K562 (cell line): ENCODE measurements at places on chromosomes 11 and 22.

DNA sequence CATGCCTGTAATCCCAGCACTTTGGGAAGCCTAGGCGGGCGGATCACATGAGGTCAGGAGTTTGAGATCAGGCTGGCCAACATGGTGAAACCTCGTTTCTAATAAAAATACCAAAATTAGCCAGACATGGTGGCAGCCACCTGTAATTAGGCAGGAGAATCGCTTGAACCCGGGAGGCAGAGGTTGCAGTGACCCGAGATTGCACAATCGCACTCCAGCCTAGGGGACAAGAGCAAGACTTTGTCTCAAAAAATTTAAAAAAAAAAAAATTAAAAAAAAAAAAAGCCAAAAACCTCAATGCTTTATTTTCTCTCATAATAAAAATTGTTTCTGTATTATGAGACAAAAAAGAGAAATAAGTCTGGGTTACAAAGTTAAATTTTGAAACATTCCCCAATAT, 54.2 kb downstream of the RDX start:
- no peak for DNase-seq

DNA sequence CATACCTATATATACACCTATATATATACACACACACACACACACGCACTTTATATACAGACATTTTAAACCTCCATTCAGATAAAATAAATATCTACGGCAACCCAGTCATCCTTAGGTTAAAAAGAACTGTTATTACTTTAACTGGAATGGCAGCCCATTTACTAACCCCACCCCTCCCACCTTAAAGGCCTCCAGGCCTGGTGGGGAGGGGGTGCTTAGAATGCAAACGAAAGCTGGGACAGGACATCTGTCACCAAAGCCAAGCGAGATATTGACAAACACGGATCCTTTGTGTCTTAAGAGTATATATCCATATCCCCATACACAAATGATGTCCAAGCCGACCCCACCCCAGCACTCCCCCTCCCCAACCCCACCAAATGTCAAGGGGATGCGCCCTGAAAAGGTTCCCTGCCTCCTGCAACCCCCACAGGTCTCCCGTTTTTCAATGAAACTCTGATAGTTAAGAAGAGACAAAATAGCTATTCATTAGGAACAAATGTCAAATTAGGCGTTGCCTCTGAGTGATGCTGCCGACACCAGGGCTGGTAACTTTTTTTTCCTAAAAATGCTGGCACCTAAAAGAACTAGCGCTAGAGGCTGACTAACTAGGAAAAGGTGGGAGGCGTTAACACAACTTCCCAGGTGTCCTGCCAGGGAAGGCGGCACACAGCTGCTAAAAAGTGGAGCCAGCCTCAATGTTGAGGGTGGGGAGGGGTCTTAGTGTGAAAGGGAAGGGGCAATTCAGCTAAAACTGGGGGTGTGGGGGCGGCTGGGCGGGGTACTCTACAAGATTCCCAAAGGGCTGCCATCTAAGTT, 5.6 kb downstream of the MN1 start:
- DNase-seq: no peak

DNA sequence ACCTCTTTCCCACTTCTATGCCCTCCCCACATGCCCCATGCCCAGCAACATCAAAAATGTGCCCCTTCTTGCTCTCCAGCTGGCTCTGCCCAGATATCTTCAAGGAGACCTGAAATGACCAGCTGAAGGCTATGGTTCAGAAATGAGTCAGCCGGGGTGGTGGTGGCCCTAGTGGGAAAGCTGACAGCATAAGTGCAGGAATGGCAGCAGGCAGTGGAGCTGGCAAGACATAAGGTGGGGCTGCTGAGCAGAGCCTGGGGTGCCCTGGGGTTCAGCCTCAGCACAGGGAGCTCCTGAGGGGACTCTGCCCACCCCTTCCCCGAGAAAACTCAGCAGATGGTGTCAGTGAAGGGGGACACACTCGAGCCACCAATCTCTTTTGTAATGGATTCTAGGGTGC, 593.4 kb downstream of the BUD13 start:
- DNase-seq: no peak

DNA sequence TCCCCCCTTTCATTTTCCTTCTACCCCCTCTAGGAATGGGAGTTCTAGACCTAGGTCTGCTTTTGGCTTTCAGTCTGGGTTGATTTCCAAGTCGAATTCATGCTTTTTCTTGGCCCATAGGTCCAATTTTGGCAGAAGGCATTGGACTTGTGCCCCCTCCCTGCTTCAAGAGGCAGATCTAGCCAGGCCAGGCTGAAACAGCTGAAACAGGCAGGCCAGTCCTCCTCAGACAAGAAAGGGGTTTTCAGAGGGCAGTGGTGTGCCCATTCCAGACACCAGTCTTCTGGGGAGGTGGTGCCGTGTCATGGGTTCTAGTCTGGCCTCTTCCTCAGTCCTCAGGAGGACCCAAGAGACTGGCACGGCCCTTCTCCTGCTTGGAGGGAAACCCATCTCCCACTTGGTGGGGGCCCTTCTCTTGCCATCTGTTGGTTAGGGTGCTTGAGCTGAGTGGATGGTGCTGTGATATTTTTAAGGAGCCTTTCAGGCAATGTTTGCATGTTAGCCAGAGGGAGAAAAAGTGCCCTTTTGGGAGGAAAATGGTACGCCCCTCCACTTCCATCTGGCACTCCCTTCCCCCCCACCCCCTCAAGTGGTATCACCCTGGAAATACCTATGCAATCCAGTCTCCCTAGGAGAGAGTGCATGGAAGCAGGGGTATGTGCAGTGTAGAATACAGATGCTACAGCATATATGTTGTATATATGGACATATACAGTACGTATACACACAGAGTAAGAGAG, 53.6 kb downstream of the SYT13 start:
- DNase-seq: no peak

GRCh38 chr11:134531327-134532130, 119.5 kb upstream of the B3GAT1 start:
- no peak for DNase-seq

GRCh38 chr22:47784367-47784983, 1022.0 kb downstream of the TBC1D22A start:
- no peak for DNase-seq

DNA sequence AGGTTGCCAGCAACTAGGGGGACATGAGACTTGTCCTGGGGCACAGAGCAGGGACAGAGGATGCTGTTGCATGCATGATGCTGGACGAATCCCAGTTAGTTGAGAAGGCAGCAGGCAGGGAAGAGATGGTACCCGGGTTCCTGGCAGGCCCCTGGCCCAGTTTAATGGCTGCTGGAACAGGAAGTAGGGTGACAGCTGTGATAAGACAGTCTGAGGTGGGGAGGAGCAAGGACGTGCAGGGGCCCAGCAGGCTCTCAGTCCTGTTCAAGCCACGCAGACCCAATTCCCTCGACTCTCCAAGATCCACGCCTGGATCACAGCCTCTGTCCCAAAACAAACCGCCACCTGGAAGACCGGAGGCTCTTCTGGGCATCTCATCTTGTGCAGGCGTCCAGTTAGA, 32.0 kb downstream of the LRRC10B start:
- no peak for DNase-seq

DNA sequence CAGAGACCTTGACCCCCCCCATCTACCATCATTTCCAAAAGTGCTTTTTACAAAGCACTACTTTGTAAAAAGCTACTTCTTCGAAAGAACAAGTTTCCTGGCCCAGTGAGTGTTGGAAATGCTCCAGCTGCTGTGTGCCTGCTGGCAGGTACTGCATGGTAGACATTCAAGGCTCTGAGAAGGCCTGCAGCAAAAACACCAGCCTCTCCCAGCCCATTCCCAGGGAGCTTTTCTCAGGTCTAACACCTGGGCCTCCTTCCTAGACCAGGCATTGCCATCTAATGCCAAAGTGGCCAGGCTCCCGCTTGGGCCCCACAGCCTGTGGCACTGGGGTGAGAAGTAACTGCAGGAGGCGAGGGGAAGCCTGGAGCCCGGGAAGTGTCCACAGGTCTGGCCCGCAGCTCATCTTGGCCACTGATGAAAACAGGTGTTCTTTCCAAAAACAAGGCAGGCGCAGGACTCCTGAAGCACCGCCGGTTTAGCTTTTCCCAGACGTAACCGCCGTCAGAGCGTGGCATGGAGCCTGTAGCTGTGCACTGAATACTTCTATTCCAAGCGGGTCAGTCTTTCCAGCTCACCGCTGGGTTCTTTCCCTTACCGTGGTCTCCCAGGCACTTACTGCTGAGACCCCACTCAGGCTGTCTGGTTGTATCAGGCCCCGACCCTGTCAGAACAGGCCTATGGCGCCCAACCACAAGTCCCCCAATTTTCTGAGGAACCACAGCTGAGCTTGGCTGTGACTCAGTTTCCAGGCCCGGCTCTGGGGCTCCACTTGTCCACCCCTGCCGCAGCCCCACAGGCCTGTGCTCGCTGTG, 1.2 kb upstream of the TCIRG1 start:
- no peak for DNase-seq

- no peak for DNase-seq
Observed at GRCh38 chr22:19873960-19874306, 19.3 kb upstream of the GNB1L start.

GRCh38 chr11:123104697-123105096, 42.8 kb upstream of the HSPA8 start:
- no peak for DNase-seq

- no peak for DNase-seq
Observed at GRCh38 chr11:27187075-27187847, 146.6 kb downstream of the BBOX1 start.

- DNase-seq: no peak
Observed at GRCh38 chr11:6608011-6608410, 4.0 kb downstream of the TAF10 start.

DNA sequence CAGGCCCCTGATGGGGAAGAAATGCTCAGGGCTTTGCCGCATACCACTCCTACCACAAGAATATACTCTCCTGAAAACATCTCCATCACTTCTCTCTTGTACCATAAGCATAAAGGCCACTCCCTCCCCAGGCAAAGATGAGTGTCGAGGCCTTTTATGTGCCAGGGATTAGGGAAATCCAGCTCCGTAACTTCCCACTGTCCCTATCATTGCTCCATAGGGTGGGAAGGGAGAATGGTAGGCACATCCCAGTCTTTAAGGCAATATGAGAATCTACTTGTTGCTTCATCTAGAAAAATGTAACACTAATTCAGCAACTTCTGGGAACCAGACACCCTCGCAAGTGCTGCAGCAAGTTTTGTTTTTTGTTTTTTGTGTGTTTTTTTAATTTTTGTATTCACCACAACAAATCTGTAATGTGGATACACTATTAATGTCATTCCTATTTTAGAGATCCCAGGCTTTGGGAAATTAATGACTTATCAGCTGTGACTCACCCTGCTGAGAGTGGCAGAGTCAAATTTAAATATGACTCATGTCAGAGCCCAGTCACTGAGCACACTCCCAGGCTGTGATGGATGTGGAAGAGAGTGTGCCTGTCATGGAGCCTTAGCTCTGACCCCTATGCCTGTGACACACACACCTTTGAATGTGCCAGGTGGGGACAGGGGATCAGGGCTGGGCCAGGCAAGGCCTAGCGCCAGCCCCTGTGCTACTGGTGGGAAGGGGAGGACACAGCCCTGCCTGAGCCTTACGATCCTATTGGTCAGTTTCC, 23.4 kb downstream of the PANX1 start:
- peak; percentile 66 for DNase-seq

GRCh38 chr11:19912958-19913892, 200.6 kb downstream of the NAV2 start:
- no peak for DNase-seq

DNA sequence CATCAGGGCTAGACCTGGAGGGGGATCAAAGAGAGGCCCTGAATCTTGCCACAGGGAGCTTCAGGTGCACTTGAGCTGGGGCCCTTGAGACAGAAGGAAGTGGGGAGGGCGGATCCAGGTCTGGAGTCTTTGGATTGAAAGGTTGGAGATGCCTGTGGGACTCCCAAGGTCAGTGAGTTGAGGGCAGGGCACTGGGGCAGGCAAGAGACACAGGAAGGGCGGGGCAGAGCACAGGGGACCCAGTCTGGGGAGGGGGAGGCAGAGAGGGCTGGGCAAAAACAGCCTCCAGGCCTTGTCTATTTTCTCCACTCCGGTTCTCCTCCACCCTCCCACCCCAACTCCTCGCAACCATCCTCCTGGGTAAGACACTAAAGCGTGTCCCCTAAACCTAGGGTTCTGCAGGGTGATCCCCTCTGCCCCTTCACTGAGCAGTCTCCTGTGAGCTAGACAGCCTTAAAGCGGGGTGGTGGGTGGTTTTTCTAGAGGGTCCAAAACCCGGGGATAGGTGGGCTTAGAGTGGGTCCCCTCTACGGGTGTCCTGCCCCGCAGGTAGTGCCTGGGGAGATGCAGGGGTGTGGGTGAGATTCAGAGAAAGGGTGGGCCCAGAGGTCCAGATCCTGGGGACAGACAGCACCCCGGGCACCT, 38.6 kb upstream of the CELSR1 start:
- no peak for DNase-seq

- DNase-seq: peak; percentile 79
Observed at GRCh38 chr22:23034621-23035556, 35.4 kb upstream of the GNAZ start.

DNA sequence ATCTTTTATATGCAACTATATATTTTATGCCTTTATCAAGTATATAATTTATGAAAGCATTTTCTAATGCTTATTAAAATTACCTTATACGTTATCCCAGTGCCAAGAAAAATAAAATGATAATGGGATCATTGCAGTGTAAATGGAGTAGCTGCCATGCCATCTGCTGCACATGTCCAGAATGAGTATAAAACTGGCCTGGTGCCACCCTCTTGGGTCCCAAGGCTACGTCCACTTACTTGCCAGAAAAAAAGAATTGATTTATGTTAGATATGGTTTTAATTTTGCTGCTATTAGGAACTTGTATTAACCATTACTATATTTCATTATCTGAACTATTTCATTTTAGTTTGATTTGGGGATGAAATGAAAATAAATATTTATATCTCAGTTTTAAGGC, 1127.1 kb upstream of the CNTN5 start:
- DNase-seq: no peak

GRCh38 chr22:48301421-48301820, 1526.3 kb downstream of the BRD1 start:
- DNase-seq: no peak

DNA sequence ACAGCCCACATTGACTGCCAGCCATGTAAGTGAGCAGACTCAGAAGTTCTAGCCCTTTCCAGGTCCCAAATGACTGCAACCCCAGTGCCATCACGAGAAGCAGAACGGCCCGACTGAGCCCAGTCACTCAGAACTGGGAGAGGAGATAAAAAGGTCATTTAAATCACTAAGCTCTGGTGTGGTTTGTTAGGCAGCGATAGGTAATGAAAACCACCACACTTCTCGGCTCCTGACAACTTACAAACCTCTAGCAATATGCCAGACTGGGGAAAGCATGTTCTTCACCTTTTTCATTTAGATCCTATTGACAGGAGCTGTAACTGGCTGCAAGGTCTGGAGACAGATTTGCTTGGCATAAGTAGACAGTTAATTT, 6.7 kb downstream of the SLC15A3 start:
- no peak for DNase-seq

DNA sequence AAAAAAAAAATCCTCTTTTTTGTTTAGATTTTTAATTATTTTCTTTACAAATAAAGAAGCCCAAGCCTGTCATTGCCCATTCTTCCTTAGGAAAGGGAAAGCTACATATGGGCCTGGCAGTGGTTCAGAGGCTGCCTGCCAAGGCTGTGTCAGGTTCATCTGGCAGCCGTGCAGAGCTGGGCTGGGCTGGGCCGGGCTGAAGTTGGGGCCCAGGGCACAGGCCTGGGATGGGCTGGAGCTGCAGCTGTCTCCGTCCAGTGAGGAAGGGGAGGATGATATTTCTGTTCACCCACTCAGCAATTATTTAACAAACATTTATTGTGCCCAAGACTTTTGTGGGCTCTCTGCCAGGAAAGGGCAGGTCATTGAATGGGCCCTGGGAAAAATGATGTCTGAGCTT, 4.6 kb downstream of the PRR5L start:
- no peak for DNase-seq
